Left lung (tissue), 14 donors: ENCODE measurements at places on chromosomes 16 and 17. TPM values are rescaled to one million over a fixed set of nuclear protein-coding genes. Genes with fewer than 3 reads are reported as not detected.

GRCh38 chr17:48148029-48148770 lies 40.6 kb downstream of the SNX11 start:
- no peak for DNase-seq

DNA sequence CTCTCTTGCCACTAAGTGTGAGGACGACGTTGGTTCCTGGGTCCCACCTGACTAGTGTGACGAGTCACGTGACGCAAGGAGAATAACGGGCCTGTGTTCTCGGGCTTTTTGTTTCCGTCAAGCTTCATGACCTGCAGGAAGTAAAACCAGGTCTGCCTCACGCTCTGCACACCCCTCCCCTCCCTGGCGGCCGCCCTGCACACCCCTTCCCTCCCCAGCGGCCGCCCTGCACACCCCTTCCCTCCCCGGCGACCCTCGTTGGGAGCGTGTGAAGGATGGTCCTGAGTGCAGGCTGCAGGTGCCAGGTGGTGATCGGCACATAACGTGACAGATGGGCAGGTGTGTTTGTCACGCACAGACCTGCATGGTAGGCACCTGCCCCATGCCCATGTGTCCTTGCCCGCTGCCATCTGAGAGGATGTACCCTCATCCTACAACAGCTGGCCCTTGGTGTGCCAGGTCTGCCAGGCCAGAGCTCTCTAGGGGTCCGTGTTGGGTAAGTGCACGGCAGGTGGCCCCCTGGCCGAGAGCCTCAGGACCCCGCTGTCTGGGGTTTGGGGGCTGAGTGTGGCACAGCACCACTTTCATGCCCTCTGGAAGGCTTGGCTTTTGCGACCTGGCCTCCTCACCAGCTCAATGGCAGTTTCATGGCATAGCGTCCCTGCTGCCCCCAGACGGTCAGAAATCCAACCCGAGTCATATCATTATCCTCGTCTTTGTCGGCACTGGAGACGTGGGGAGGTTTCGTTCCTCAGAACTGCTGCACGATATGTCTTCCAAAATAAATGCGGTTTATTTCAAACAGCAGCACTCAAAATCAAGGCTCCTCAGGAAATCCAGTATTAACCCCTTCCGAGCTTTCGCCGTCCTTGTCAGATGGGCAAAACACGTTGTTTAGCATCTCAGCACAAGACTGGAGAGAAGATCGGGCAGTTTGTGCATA lies 191.8 kb upstream of the CHMP6 start:
- no peak for DNase-seq

Gene PHB1
- 160 TPM for polyA plus RNA-seq

DNA sequence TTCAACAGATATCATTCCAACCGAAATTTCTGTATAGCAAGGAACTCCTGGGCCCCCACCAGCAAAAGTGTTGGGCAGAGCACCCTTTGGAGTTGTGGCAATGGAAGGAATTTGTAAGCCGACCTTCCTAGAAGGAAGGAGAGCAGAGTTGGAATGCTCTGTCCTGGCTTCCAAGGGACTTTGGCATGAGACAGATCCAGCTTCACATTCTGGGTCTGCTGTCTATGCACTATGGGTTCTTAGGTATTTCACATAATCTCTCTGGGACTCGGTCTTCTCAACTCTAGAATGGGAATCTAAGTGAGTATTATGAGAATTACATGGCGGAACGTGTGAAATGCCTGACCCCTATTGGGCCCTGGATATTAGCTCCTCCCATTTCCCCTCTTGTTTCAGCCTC lies 63.2 kb upstream of the MARCHF10 start:
- no peak for DNase-seq
